ENCODE measurements at places on chromosomes 1 and 21. TPM values are rescaled to one million over a fixed set of nuclear protein-coding genes. Genes with fewer than 3 reads are reported as not detected.

The LPAR3 gene
- not detected for total RNA-seq

The PTPRF gene
- 152 TPM for total RNA-seq

- DNase-seq = no peak
Measured at GRCh38 chr1:170704256-170704655, 40.3 kb downstream of the PRRX1 start.

GRCh38 chr1:100532645-100533044 is 5.3 kb upstream of the GPR88 start:
- DNase-seq = no peak

- DNase-seq = no peak
Measured at GRCh38 chr1:204760350-204760749, 74.8 kb upstream of the LRRN2 start.

DNA sequence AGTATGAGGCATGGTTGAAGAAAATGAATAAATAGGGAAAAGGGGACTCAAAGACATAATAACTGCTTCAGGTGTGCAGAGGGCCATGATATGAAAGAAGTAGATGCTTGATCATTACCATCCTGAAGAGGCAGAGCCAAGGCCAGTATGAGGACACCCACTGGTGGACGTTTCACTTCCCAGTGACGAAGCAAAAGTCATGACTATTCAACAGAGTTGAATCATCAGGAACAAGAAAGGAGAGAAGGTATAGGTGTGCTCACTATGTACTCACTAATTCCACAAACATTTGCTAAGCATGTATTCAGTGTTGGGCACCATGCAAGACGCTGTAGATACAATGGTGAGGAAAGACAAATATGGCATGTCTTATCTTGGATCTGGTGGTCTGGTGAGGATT is 319.2 kb upstream of the RUNX1 start:
- no peak for DNase-seq

DNA sequence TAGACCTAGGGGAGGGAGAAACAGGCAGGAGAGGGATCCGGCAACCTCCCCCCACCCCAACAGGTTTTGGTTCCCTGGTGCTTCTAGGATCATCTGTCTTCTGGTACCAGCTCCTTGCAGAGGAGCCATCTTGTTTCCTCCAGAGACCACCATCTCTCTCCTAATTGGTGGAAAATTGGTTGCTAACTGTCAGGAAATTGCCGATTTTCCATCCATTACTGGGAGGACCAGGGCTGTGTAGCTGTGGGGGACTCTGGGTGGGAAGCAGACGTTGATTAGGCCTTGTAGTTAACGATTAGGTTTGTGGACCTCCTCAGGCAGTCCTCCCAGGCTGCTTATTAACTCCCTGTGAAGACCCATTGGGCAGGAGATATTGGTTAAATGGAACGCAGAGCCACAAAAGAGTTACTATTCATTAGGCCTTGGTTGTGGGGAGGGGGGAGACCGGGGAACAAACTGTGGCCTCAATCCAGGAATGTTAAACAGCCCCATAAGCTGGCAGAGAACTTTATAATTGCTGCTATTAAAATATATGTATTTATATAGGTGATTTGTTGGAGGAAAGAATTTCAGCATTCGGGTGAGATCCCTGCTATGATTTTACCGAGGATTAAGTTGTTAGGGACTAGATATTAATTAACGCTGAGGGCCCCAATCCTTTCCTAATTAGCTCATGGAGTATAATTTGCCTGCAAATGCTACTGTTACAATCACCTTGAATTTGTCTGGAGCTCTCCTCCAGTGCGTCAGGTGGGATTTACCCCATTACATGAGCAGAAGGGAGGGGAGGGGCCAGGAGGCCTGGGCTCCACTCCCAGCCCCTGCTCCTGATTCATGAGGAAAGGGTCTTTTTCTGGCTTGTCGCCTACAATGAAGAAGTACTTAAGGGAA is 61.2 kb upstream of the TRABD2B start:
- no peak for DNase-seq

DNA sequence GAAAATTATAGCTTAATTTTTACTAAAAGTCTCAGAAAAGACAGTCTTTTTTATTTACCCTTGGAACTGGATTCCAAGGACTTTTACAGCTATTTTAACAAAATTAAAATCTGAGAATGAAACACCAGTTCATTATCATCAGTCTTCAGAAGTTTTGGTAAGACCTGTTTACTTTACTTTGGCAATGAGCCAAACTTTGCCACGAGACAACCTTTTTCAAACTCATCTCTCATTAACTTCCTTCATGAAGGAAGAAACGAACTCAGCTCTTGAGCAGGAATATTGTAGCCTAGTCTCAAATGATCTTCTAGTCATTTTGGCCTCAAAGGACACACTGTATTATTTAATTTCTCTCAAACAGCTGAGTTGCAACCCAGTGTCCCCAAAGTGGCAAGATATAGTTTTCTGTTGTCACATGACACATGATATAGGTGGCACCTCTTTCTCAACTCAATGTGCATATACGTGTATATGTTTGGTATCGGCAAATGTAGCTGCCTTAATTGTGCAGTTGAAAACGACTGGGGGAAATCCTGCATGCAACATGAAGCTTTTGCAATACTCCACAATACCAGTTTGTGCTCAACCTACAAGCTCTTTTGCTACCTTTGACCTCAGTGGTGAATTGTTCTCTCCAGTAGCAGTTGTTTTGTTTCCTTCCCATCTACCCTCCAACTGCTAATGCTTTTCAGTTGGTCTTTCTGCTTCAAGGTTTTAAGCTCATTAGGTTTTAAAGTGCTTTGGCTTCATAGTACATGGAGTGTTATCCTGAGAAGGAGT is 8.4 kb upstream of the GNG4 start:
- no peak for DNase-seq

All from pulmonary artery endothelial cell (primary cell).